Upper lobe of right lung (tissue), 1 donor: ENCODE measurements at places on chromosomes 4 and X. TPM values are rescaled to one million over a fixed set of nuclear protein-coding genes. Genes with fewer than 3 reads are reported as not detected.

DNA sequence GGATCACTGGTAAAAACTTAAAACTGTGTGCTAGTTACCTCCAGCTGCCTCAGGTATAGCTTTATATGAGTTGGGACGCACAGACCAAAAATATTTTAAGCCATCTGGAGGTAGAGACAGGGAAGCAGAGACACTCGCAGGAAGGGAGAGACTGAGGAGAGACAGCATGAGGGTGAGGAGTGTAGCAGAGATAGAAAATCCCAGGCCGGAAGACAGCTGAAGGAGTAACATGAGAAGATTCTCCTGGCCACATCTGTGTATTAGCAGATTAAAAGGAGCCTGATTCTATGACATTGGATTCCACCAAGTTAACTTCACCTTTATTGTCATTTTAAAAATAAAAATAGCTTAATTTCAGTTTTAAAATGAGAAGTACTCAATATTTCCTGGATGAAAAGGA lies 84.3 kb downstream of the PDLIM5 start:
- no peak for DNase-seq

DNA sequence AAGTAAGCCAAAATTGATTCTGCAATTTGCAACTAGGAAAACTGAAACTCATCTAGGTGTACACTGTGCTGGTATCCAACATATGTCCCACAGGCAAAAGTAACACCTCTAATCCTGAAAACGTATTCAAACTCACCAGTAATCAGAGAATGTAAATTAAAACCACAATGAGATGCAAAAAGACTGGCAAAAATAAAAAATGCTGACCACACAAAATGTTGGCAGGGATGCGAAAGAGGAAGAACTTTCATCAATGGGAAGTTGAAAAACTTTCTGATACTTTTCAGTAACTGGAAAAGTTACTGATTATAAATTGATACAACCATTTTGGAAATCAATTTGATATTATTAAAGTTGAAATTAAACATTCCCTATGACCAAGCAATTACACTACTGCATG lies 20.1 kb upstream of the CORIN start:
- DNase-seq, result no peak

GRCh38 chr4:121255986-121256750 lies 92.0 kb upstream of the TNIP3 start:
- no peak for DNase-seq

- DNase-seq, result no peak
These were observed 134.7 kb downstream of the LHFPL1 start for GRCh38 chrX:112545051-112545450.

- no peak for DNase-seq
These were observed 257.2 kb downstream of the PDHA2 start for GRCh38 chr4:96097040-96097607.

Gene PNMA6A
- total RNA-seq, result 0.87 TPM

GRCh38 chrX:153648358-153649177 lies 1.6 kb downstream of the DUSP9 start:
- DNase-seq, result no peak

Gene GABRA4
- total RNA-seq, result not detected

DNA sequence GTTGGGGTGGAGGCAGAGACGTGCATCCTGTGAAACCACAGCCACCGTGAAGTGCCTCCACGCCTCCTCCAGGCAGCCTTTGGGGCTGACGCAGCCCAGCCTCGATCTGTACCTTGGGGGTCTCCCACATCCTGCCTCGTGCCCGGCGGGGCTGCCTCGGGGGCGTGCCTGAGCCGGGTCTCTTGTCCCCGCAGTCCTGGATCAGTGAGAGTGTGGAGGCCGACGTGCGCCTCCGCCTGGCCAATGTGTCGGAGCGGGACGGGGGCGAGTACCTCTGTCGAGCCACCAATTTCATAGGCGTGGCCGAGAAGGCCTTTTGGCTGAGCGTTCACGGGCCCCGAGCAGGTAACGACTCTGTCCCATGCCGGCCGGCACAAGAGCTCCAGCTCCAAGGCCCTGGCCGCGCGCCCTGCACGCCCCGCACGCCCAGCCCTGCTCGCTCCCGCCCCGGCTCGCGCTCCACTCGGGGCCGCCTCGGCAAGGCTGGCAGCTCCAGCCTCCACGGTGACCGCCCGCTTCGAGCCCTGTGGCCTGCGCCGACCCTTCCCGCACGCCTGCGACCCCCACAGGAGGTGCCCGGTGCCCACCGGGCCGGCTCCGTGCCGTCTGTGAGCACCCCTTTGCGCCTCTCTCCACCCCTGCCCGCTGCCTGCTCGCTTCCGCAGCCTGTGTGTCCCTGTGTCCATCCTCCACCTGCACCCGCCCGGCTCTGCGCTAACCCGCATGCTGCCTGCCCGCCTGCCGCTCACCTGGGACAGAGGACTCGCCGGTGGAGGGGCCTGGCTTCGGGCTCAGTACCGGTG lies 9.8 kb downstream of the FGFR3 start:
- DNase-seq, result no peak

- DNase-seq, result no peak
These were observed 89.2 kb upstream of the GPM6B start for GRCh38 chrX:13906093-13906492.

DNA sequence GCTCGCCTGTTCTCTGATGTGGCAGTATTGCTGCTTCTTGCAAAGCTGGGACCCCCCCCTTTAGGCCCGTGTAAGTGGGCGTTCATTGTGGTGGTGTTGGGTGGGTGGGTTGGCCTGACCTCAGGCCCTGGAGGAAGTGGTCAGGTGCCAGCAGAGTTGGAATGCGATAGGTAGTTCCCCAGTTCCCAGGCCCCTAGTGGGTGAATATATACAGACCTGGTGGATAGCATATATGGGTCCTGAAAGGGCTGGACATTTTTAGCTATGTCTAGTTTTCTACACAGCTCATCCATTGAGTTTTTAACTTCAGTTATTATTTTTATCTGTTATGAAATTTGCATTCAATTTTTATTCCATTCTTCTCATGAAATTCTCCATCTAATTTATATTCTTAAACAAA lies 35.8 kb upstream of the UCP1 start:
- no peak for DNase-seq

DNA sequence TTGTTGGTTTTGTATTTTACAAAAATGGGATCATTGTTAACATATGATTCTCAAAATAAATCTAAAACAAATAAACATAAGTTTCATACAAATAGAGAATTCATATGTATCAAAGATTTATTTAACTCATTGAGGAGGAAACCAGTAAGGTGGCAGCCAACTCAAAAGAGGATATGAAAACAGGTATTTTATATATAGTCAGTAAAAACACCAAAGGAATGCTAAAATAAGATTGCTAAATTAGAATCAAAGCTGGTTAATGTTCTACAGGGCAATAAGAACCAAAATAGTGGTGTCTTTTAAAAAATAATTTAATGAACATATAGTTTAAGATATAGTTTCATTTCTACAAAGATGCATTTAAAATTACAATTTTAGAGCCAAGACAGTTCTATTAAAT lies 23.1 kb downstream of the XKRX start:
- DNase-seq, result no peak

DNA sequence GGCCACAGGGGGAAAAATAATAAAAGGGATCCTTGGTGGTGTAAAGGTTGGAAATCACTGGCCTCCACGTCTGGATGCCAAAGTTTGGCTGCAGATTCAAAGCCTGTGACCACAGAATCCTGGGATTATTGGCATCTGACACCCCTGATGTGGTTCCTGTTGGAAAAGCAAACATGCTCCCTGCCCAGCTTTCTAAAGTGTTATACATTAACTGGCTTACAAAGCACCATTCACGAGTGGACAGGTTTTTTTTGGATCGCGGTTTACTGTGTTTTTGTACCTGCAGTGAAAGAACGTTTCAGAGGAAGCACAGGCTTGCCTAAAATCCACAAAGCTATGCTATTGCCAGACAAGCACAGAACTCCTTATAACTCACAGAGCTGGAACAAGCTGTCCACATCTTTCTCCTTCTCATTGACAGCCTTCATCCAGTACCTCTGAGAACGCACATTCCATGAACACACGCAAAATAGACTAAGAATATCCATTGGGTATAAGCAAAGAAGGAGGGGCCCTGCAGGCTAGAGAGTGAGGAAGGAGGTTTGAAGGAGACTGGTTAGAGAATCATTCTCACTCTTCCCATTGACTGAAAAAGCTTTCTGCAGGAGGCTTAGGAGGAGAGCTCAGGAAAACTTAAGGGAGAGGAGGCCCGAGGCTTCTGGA lies 14.5 kb upstream of the CAPN6 start:
- no peak for DNase-seq

DNA sequence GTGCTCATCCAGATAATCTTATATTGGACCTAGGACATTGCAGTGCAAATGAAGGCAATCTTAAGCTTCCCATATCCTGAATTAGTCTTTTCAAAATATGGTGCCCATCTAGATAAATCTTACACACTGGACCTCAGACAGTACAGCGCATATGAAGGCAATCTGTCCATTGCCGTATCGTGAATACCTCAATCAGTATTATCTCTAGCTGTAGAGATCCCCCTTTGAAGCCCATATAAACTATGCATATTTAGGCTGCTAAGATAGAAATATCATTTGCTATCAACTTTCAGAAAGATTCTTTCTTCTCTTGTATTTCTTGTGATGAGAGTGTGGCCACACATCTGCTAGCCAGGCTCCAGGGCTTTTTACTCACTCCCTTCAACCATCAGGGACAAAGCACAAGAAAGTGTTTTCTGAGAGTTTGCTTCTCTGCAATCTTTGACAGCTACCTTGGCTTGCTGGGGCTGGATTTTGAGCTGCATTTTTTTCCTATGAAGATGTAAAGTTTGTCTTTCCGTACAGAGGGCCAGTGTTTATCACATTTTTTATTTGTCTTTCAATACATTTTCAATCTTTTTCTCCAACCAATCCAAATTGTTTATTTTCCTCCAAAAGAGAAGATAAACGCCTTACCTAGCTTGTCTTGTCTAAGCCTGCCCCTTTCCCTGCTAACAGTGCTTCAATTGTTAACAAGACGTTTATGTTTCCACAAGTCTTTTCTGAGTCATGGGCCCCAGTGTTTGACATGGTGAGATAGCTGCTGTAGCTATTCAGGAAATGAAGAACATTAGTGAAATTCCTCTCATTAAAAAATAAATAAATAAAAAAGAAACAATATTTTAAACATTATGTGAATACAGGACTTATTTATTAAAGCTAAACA lies 57.6 kb upstream of the FAT1 start:
- no peak for DNase-seq

Gene S100P
- total RNA-seq, result 3.6 TPM

Gene XAGE1A
- total RNA-seq, result 0.75 TPM

Gene POU4F2
- total RNA-seq, result not detected

Gene PDLIM5
- total RNA-seq, result 82.8 TPM

GRCh38 chrX:13265549-13266132 lies 54.2 kb downstream of the ATXN3L start:
- DNase-seq, result no peak

GRCh38 chrX:142828129-142828528 lies 197.6 kb upstream of the SPANXN4 start:
- DNase-seq, result no peak

GRCh38 chrX:49922291-49923241 lies at the start of gene CLCN5:
Gene CLCN5, plus strand, starts transcription at chrX:49922596. Its CDS starts 2,703 bp downstream, at chrX:49925299.
- peak; percentile 98 for DNase-seq

- no peak for DNase-seq
These were observed 95.6 kb downstream of the MID1IP1 start for GRCh38 chrX:38896724-38897298.

DNA sequence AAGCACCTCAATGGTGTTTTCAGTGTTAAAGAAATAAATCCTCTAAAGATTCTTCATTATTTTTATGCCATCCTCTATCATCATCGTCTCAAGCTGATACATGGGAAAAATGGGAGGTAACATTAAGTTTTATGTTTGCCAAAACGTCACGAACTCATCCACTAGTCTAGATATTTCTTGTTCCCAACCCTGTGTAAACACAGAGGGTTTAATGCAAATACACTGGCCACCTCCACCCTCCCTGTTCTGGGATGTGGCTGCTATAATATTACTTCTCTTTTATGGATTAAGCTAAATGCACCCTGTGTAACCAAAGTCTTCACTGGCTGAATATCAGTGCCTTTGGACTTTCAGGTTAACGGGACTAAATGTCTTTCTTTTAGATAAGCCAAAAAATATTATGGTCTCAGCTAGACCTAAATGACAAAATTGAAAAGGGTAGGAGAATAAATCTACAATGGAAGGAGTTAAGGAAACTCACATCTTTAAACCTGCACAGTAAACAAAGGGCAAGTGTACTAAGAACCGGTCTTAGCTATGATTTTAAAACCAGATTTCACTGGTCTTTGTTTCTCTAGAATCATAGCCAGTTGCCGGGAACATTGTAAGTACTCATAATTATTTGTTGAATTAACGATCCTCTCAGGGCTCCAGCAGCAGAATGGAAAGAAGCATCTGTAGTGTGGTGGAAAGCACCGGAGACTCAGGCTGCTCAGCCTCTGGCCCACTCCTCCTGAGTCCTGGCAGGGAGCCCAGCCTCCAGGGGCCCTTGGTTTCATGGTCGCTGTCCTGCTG lies 103.5 kb upstream of the NOCT start:
- DNase-seq, result peak; percentile 67

Gene SPARCL1
- 369 TPM for total RNA-seq

DNA sequence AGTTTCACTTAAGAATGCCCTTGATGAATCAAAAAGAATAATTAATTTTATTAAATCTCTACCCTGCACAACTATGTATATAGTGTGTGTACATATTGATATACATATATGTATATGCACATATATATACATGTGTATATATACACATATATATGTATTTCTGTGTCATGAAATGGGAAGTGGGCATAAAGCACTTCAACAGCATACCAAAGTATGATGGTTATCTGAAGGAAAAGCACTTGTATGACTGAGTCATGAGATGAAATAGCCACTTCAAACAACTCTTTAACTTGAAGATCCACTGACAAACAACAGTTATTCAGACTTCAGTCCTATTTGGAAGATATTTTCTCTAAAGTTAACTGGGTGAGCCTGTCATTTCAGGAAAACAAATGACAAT lies 16.3 kb downstream of the RNF128 start:
- no peak for DNase-seq

- no peak for DNase-seq
These were observed 20.7 kb downstream of the SPANXC start for GRCh38 chrX:141221611-141222010.

Gene NXF3
- total RNA-seq, result 14.1 TPM

Gene CLNK
- 0.35 TPM for total RNA-seq

Gene GAB3
- total RNA-seq, result 12.9 TPM

Gene H2BW1
- total RNA-seq, result not detected

GRCh38 chrX:25083661-25084060 lies 67.9 kb upstream of the ARX start:
- no peak for DNase-seq

Gene MXRA5
- total RNA-seq, result 8.9 TPM

DNA sequence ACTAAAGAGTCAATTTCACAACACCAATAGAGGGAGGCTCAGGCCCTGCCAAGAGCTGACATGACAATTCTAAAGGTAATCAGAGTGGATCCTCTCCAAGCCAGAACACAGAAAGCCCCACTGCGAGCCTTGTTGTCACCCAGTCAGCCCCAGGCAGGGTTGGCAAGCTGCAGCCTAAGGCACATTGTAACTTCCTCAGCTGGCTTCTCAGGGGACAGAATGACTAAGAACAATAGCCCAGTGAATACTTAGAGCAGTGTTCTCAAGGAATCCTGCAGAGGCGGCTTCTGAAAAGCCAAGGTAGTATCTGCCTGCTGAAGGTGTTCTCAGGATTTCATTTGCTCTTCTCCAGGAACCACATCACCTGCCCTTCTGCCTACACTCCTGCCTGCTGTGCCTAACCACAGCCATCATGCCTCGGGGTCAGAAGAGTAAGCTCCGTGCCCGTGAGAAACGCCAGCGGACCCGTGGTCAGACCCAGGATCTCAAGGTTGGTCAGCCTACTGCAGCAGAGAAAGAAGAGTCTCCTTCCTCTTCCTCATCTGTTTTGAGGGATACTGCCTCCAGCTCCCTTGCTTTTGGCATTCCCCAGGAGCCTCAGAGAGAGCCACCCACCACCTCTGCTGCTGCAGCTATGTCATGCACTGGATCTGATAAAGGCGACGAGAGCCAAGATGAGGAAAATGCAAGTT lies at the start of gene MAGEB4:
MAGEB4 (plus strand) TSS at position 277 of the 692 bp plus-strand sequence; CDS start at position 413, 136 bp downstream.
- DNase-seq, result no peak
